Left ventricle myocardium inferior (tissue), 1 donor: ENCODE measurements at places on chromosomes 7 and 10. TPM values are rescaled to one million over a fixed set of nuclear protein-coding genes. Genes with fewer than 3 reads are reported as not detected.

ZNF485 gene
- 1.5 TPM for total RNA-seq

- DNase-seq = no peak
These were observed 45.5 kb upstream of the PIK3CG start for GRCh38 chr7:106819546-106819945.

DNA sequence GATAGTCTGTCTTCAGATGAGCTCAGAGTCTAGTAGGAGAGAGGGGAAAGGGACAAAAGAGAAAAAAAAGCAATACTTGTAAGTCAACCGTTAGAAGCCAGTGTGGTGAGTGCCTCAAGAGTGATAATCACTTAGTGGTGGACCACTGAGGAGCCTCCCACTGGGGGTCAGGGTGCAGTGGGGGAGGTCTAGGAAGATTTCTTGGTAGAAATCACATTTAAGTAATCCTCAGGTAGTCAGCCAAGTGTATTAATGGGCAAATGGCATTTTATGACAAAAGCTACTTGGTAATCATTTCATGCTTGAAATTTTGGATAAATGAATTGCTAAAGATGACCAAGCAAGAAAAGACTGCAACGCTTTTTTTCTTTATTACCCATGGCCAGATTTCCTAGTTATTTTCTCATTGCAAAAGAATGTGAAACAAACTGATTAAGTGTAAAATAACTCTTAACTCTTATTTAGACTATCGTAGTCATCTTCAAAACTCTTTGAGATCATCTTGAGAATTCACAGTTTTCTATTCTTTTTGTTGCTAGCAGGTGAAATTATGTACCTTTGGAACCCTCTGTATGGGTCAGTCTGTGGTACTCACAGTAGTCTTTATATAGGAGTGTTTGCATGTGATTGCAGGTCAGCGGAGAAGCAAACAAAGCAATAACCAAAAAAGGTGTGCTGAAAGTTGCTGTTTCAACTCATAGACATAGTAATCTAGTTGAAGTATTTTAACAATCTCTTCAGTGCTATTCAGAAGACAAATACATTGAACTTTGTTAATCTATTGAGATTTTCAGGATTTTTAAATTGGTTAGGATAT, 63.9 kb downstream of the PPP1R9A start:
- DNase-seq = no peak

GRCh38 chr10:85668522-85668921, 698.1 kb downstream of the GRID1 start:
- DNase-seq = no peak

GRCh38 chr10:128727114-128727513, 600.9 kb upstream of the MKI67 start:
- no peak for DNase-seq
